ENCODE measurements at places on chromosomes 1 and 21.
A peak's percentile ranks its signal among the peaks of the same experiment; 100 is the strongest.

DNA sequence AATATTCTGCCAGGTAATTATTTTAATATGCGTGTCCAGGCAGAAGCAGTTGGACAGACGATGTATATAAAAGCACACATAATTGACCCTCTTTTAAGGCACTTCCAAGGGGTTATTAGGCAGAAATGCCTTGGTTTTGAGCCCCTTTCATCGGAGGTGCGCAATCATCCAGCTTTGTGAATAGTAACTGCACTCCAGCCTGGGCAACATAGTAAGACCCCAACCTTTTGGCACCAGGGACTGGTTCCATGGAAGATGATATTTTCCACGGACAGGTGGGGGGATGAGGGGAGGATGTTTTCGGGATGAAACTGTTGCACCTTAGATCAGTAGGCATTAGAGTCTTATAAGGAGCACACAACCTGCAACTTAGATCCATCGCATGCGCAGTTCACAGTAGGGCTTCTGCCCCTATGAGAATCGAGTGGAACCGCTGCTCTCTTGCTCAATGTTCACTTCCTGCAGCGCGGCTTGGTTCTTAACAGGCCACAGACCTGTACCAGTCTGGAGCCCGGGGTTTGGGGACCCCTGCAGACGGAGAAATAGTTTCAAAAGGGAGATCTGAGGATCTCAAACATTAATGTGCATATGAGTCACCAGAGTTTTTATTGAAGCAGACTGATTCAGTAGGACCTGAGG lies 1.8 kb upstream of the MCOLN2 start:
- peak; percentile 22 for DNase-seq

DNA sequence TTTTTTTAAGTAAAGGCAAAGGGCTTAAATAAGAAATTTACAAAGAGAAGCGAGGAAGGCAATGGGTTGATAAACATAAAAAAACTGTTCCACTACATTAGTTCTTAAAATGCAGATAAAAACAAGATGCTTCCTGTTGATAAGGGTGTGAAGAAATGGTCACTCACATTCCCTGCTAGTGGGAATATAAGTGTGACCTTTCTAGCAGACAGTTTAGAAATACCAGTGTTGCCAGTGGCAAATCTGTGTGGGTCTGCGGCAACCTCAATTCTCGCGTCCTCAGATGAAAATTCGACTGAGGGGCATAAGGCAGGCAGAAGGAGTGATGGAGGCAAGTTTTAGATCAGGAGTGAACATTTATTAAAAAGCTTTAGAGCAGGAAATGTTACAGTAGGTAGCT lies 151.1 kb downstream of the NTNG1 start:
- no peak for DNase-seq

GRCh38 chr1:12016182-12016581 lies 3.1 kb upstream of the MIIP start:
- no peak for DNase-seq

DNA sequence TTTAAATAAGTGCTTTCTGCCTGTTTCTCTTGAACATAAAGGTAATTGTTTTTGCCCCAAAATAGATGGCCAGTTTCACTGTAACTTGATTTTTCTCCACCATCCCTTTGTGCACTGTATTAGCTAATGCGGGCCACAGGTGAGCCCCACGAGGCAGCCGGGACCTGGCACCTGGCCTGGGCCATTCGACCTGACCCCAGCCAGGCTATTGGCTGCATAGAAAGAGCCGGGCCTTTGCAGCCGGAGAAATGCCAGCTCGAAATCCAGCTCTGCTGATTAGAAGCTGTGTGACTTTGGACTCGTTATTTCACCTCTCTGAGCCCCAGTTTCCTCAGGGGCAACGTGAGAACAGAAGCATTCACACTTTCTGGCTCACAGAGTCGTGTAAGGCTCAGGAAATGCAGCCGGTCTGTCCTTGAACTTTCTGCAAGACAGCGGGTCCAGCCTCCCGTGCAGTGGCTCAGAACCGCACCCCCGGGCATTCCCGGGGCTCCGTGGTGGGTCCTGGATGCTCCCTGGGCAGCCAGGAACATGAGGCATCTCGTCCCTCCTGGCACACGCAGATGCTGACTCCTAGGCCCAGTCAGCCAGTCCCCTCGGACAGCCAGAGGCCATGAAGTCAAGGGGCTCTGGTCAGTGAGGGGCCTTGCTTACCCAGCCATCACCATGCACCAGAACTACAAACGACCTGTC lies 37.4 kb upstream of the ACTRT2 start:
- DNase-seq = no peak

GRCh38 chr1:30425046-30425445 lies 298.3 kb downstream of the MATN1 start:
- DNase-seq = no peak

- DNase-seq = no peak
Observed at GRCh38 chr1:117275055-117275454, 64.3 kb upstream of the VTCN1 start.

- no peak for DNase-seq
Observed at GRCh38 chr1:39317111-39317510, 112.6 kb downstream of the MACF1 start.

DNA sequence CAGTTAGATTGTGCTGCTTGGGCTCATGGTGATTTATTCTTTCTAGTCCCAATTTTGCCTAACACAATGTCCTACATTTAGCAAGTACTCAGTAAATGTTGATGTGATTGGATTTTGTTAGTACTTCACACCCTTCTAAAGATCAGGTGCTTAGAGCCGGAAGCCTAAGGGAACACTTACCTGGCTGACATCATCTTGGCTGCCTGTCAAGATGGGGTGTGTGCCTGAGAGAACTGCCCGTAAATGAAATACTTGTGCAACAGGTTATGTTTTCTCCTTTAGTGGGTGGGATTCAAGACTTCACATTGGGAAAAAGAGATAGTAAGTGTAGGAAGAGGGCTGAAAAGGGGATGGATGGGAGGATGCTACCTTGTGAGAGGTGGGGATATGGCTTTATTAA lies 75.5 kb upstream of the MACF1 start:
- no peak for DNase-seq

DNA sequence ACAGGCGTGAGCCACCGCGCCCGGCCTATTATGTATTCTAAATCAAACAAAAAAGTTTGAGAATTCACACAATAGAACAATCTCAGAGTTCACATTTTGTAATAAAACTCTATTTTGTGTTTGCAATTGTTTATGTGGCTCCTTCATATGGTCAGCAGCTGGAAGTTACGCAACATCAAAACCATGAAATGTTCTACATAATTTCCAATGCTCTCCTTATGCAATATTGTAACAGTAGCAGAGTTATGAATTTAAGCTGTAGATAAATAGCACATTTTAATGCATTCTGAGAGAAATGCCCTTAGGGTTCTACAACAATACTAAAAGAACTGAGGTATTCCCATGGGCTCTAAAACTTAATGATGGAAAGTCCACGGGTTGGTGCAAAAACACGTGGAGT lies 62.3 kb upstream of the COL11A1 start:
- no peak for DNase-seq

GRCh38 chr1:111275780-111276433 lies 14.7 kb upstream of the CHIA start:
- no peak for DNase-seq

GRCh38 chr1:32972814-32973428 lies 8.3 kb upstream of the RNF19B start:
- no peak for DNase-seq

GRCh38 chr1:227895828-227896685 lies 51.7 kb downstream of the WNT9A start:
- DNase-seq = no peak

All from stimulated activated effector memory CD8-positive, alpha-beta T cell treated with anti-CD3 and anti-CD28 coated beads, Interleukin-12 subunit alpha, Interleukin-12 subunit beta, amount 100 ng/mL, for 72 hours (primary cell).